ENCODE measurements at places on chromosomes 5 and 9.

- H3K4me3 ChIP-seq: no peak overlapping the region
- H3K27ac ChIP-seq: no peak overlapping the region
- DNase-seq: no peak
- peaks cover 4% of the 10 kb centered on the region for H3K27me3 ChIP-seq
These were observed 3.9 kb downstream of the SOWAHA start for GRCh38 chr5:132817011-132817410.

DNA sequence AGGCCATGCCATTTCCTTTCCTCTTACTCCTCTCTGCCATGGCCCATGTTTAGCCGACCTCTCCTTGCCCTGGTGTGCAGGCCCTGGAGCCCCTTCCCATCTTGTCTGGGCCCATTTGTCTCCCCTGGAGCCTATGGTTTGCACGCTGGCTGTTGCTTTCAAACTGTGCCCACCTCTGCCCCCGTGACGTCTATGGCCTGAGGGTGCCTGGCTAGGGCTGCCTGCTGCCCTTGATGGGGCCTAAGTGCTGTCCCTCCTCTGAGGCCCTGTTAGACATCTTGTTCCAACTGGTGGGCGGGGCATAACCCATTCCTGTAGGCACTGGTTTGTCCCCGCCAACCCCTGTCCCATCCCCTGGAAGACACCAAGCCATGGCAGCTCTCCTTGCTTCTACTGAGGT is 22.7 kb upstream of the ENHO start:
- H3K27me3 ChIP-seq: no peaks in the 10 kb centered on the region
- H3K4me3 ChIP-seq: no peak overlapping the region
- no peak for DNase-seq
- H3K27ac ChIP-seq: no peak overlapping the region
- H3K36me3 ChIP-seq: no peaks in the 10 kb centered on the region
- no peaks in the 10 kb centered on the region for H3K4me1 ChIP-seq

DNA sequence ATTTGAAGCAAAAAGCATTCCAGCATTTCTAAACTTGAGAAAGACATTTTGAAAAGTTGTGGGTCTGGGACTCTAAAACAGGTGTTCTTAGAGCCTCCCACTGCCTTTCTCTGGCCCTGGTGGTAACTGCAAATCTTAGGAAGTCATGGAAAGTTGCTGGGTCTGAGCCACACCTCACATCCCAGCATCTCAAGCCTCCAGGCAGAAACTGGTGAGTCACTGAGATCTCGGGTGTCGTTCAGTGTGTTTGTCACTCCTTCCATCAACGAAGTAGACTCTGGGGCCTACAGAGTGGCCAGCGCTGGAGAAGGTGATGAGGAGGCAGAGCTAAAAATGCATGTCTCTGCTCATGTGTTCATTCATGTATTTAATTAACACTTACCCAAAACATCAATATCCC is 59.6 kb upstream of the C5orf58 start:
- H3K27me3 ChIP-seq: no peaks in the 10 kb centered on the region
- DNase-seq: no peak
- H3K4me3 ChIP-seq: no peak overlapping the region
- H3K27ac ChIP-seq: no peak overlapping the region
- no peaks in the 10 kb centered on the region for H3K36me3 ChIP-seq

DNA sequence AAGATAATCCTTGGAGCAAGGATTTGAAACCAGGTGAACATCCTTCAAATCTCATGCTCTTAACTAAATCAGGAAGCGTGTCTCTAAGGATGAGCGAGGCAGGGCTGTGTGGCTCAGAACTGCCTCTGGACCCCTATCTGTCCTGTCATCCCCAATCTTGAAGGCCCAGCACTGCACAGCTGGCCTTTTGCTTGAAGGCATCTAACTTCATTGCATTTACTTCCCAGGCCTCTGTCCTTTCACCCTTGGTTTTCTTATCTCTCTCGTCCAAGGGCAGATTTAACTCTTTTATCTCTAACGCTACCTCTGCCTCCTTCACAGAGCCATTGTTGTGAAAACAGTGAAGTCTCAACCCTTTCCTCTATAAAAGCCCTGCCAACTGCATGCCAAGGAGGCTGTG is 83.8 kb downstream of the UGCG start:
- H3K27ac ChIP-seq: no peak overlapping the region
- DNase-seq: no peak
- H3K4me3 ChIP-seq: no peak overlapping the region
- H3K27me3 ChIP-seq: no peaks in the 10 kb centered on the region
- no peaks in the 10 kb centered on the region for H3K36me3 ChIP-seq
- no peaks in the 10 kb centered on the region for H3K4me1 ChIP-seq

GRCh38 chr9:4829969-4830368 is 37.2 kb downstream of the RCL1 start:
- no peak overlapping the region for H3K4me3 ChIP-seq
- no peaks in the 10 kb centered on the region for H3K4me1 ChIP-seq
- H3K27me3 ChIP-seq: no peaks in the 10 kb centered on the region
- no peak for DNase-seq
- H3K27ac ChIP-seq: peak overlapping the region; percentile 21

GRCh38 chr9:34961574-34962490 is 3.7 kb downstream of the PHF24 start:
- H3K4me3 ChIP-seq: no peak overlapping the region
- no peaks in the 10 kb centered on the region for H3K27me3 ChIP-seq
- peaks cover 14% of the 10 kb centered on the region for H3K4me1 ChIP-seq
- no peak overlapping the region for H3K27ac ChIP-seq

- no peak overlapping the region for H3K4me3 ChIP-seq
- DNase-seq: no peak
- no peak overlapping the region for H3K27ac ChIP-seq
- peaks cover 100% of the 10 kb centered on the region for H3K4me1 ChIP-seq
- no peaks in the 10 kb centered on the region for H3K36me3 ChIP-seq
- H3K27me3 ChIP-seq: no peaks in the 10 kb centered on the region
These were observed 11.2 kb downstream of the RXRA start for GRCh38 chr9:134337469-134337868.

GRCh38 chr9:133821601-133822429 is 83.7 kb upstream of the SARDH start:
- no peaks in the 10 kb centered on the region for H3K27me3 ChIP-seq
- no peak for DNase-seq
- no peaks in the 10 kb centered on the region for H3K36me3 ChIP-seq
- no peak overlapping the region for H3K4me3 ChIP-seq

GRCh38 chr5:120690621-120691407 is 226.7 kb downstream of the PRR16 start:
- H3K36me3 ChIP-seq: no peaks in the 10 kb centered on the region
- DNase-seq: no peak
- H3K27ac ChIP-seq: no peak overlapping the region
- no peak overlapping the region for H3K4me3 ChIP-seq

- H3K4me1 ChIP-seq: peaks cover 81% of the 10 kb centered on the region
- no peak for DNase-seq
- H3K4me3 ChIP-seq: no peak overlapping the region
These were observed 75.1 kb upstream of the STXBP1 start for GRCh38 chr9:127537014-127537413.

DNA sequence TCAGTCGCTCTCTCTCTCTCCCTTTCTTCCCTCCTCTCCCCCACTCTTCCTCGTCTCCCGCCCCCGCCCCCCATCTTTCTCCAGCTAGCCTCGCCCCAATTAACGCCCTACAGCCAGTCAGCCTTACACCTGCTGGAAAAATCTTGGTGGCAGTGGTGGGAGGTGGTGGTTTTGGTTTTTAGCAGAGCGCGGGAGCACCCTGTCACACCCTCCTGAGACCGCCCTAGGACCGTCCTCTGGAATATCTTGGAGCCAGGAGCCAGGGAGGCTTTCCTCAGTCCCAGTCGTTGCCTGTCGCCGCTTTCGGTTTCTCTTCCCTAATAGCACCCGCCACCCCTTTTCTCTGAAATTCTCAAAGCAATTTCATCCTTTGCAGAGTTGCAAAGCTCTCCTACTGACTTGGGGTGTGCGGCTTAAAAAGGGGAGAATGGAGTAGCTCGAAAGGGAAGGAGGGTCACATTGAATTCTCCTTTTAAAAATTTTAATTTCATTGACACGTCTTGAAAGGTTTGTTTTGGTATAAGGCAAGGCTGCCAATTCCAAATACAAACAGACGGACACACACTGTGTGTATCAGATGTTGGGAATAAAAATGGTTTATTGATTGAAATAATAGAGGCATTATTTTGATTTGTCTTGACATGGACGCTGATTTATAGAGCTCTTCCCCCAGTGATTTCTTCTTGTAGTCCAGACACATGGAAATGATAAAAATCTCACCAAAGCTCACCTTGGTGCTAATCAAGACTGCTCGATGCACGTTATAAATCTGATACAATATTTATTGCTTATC is 301.3 kb downstream of the PARP8 start:
- DNase-seq: no peak
- no peaks in the 10 kb centered on the region for H3K27me3 ChIP-seq
- peak overlapping the region; percentile 98 for H3K27ac ChIP-seq
- peaks cover 32% of the 10 kb centered on the region for H3K4me1 ChIP-seq
- H3K36me3 ChIP-seq: no peaks in the 10 kb centered on the region
- peak overlapping the region; percentile 57 for H3K4me3 ChIP-seq

DNA sequence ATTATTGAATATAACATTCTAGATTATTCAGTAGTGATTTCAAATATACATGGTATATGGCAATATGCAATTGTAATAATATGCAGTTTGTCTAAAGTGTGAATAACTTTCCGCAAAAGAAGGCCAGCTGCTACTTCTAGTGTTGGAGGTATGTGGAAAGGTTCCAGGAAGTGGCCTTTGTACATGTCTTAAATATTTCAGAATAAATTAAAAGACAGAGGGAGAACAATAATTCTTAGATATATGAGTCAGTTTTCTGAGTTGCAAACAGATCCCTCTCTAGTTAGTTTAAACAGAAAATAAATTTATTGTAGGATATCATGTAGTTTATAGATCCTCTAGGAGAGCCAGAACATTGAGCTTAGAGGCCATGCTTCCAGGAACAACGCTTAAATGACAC is 210.8 kb upstream of the ELL2 start:
- H3K4me3 ChIP-seq: no peak overlapping the region
- no peaks in the 10 kb centered on the region for H3K36me3 ChIP-seq
- no peak overlapping the region for H3K27ac ChIP-seq
- H3K4me1 ChIP-seq: peaks cover 11% of the 10 kb centered on the region
- H3K27me3 ChIP-seq: no peaks in the 10 kb centered on the region

All from vagina (tissue), 2 donors.